ENCODE measurements at places on chromosomes 5 and 9. TPM values are rescaled to one million over a fixed set of nuclear protein-coding genes. Genes with fewer than 3 reads are reported as not detected.

EIF4EBP3 gene
- 7.1 TPM for total RNA-seq

PTPN3 gene
- 11.8 TPM for total RNA-seq

ACSL6 gene
- 3.2 TPM for total RNA-seq

OR1K1 gene
- not detected for total RNA-seq

SLIT3 gene
- 2.7 TPM for total RNA-seq

PPP2R2B gene
- 2.0 TPM for total RNA-seq

GABRP gene
- total RNA-seq = 45.0 TPM

- no peaks in the 10 kb centered on the region for H3K27me3 ChIP-seq
- no peak overlapping the region for H3K27ac ChIP-seq
- H3K36me3 ChIP-seq = no peaks in the 10 kb centered on the region
- DNase-seq = no peak
- H3K4me1 ChIP-seq = no peaks in the 10 kb centered on the region
Measured at GRCh38 chr5:154095904-154096303, 57.1 kb downstream of the MFAP3 start.

- DNase-seq = no peak
- no peak overlapping the region for H3K4me3 ChIP-seq
- no peaks in the 10 kb centered on the region for H3K27me3 ChIP-seq
- no peaks in the 10 kb centered on the region for H3K36me3 ChIP-seq
Measured at GRCh38 chr9:111876179-111876578, 20.4 kb upstream of the UGCG start.

DNA sequence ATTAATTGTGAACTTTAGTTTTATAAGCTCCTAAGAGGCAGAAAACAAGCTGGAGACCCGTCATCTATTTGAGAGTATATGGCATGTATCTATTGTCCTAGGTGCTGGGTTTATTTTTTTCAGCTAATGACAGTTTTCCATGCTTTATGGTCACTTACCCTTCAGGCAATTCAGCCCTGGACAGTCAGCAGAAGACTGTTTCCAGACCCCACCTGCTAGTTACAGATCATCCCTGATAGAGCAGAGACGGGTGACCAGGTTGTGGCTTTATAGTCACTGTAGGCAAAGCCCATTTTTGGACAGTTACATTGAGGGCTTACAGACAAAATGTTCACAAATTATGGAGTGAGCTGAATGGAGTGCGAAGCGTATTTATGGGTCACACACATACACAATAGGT, 1227.5 kb downstream of the FOXD4L5 start:
- H3K27ac ChIP-seq = no peak overlapping the region
- no peaks in the 10 kb centered on the region for H3K27me3 ChIP-seq
- DNase-seq = no peak
- no peaks in the 10 kb centered on the region for H3K36me3 ChIP-seq

- no peak overlapping the region for H3K4me3 ChIP-seq
- H3K4me1 ChIP-seq = no peaks in the 10 kb centered on the region
- DNase-seq = no peak
- no peaks in the 10 kb centered on the region for H3K36me3 ChIP-seq
Measured at GRCh38 chr9:85730916-85731630, 10.7 kb downstream of the AGTPBP1 start.

GRCh38 chr5:177498013-177498787, 796 bp upstream of the PDLIM7 start:
- H3K4me1 ChIP-seq = peaks cover 46% of the 10 kb centered on the region
- DNase-seq = no peak
- peak overlapping the region; percentile 98 for H3K27ac ChIP-seq
- H3K36me3 ChIP-seq = no peaks in the 10 kb centered on the region
- no peaks in the 10 kb centered on the region for H3K27me3 ChIP-seq

- DNase-seq = no peak
- no peaks in the 10 kb centered on the region for H3K4me1 ChIP-seq
- no peak overlapping the region for H3K27ac ChIP-seq
- H3K27me3 ChIP-seq = no peaks in the 10 kb centered on the region
Measured at GRCh38 chr5:3110371-3110770, 358.9 kb upstream of the IRX2 start.

GRCh38 chr5:10729320-10730042, 31.6 kb downstream of the DAP start:
- peaks cover 37% of the 10 kb centered on the region for H3K4me1 ChIP-seq
- no peaks in the 10 kb centered on the region for H3K27me3 ChIP-seq
- DNase-seq = no peak
- no peaks in the 10 kb centered on the region for H3K36me3 ChIP-seq

DNA sequence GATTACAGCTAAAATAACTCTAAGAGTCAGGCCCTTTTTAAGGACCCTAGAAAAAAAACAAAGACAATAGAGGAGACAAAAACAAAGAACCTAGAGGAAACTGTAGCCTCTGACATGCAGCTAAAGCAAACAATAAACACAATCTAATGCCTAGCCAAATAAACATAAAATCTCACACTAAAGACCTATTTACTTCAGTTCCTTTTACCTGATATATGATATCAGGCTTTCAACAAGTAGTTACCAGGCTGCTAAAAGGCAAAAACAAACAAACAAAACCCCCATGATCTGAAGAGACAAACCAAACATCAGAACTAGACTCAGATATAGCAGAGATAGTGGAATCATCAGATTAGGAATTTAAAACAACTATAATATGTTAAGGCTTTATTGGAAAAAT, 226.5 kb upstream of the POU5F2 start:
- no peaks in the 10 kb centered on the region for H3K4me1 ChIP-seq
- no peaks in the 10 kb centered on the region for H3K36me3 ChIP-seq
- no peak overlapping the region for H3K4me3 ChIP-seq

- H3K27me3 ChIP-seq = no peaks in the 10 kb centered on the region
- no peaks in the 10 kb centered on the region for H3K36me3 ChIP-seq
- H3K4me3 ChIP-seq = no peak overlapping the region
- no peaks in the 10 kb centered on the region for H3K4me1 ChIP-seq
Measured at GRCh38 chr5:101278011-101278687, 375.1 kb upstream of the ST8SIA4 start.

GRCh38 chr5:61386045-61386800, 54.2 kb downstream of the ZSWIM6 start:
- no peak for DNase-seq
- H3K27me3 ChIP-seq = no peaks in the 10 kb centered on the region
- H3K27ac ChIP-seq = no peak overlapping the region
- H3K4me1 ChIP-seq = peaks cover 39% of the 10 kb centered on the region
- H3K36me3 ChIP-seq = peaks cover 3% of the 10 kb centered on the region
- no peak overlapping the region for H3K4me3 ChIP-seq

GRCh38 chr5:132629230-132629944, 28.6 kb upstream of the IL13 start:
- H3K4me3 ChIP-seq = no peak overlapping the region
- H3K36me3 ChIP-seq = peaks cover 4% of the 10 kb centered on the region
- H3K27me3 ChIP-seq = no peaks in the 10 kb centered on the region
- no peaks in the 10 kb centered on the region for H3K4me1 ChIP-seq

DNA sequence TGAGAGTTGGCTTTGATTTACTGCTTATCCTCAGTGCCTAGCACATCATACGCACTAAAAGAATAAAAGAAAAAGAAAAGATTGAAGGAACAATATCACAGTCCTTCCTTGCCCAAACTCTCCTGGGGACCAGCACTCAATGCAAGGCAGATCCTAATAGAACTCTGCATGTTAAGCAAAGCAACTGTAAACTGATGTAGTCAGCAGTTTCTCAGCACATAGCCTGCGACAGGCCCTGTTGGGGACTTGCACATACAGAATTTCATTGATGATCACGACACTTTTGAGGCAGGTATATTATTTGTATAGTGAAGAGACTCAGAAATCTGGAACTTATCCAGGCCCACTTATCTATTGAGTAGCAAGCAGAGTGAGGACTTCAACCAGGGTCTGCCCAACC, 15.4 kb downstream of the NIPAL4 start:
- H3K27ac ChIP-seq = no peak overlapping the region
- no peaks in the 10 kb centered on the region for H3K27me3 ChIP-seq
- H3K36me3 ChIP-seq = peaks cover 41% of the 10 kb centered on the region
- no peaks in the 10 kb centered on the region for H3K4me1 ChIP-seq

DNA sequence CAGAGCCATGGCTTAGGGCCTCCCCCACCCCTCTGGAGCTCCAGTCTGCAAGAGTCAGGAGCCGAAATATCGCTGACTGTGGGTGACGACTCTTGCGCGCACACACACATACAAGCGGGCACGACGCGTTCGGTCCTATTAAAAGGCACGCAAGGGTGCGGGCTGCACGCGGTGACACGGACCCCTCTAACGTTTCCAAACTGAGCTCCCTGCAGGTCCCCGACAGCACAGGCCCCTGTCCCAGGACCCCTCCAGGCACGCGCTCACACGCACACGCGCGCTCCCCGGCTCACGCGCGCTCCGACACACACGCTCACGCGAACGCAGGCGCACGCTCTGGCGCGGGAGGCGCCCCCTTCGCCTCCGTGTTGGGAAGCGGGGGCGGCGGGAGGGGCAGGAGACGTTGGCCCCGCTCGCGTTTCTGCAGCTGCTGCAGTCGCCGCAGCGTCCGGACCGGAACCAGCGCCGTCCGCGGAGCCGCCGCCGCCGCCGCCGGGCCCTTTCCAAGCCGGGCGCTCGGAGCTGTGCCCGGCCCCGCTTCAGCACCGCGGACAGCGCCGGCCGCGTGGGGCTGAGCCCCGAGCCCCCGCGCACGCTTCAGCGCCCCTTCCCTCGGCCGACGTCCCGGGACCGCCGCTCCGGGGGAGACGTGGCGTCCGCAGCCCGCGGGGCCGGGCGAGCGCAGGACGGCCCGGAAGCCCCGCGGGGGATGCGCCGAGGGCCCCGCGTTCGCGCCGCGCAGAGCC, at the start of gene GRIN1:
TSS of gene GRIN1 (plus strand) at position 433 of the 746 bp plus-strand sequence. CDS start 333 bp downstream, outside the sequence.
- peaks cover 35% of the 10 kb centered on the region for H3K27me3 ChIP-seq
- no peak within 1 kb of the TSS for H3K4me3 ChIP-seq
- DNase-seq = no peak
- no peaks in the 10 kb centered on the region for H3K36me3 ChIP-seq
- no peaks in the 10 kb centered on the region for H3K4me1 ChIP-seq
- no peak within 1 kb of the TSS for H3K27ac ChIP-seq

DNA sequence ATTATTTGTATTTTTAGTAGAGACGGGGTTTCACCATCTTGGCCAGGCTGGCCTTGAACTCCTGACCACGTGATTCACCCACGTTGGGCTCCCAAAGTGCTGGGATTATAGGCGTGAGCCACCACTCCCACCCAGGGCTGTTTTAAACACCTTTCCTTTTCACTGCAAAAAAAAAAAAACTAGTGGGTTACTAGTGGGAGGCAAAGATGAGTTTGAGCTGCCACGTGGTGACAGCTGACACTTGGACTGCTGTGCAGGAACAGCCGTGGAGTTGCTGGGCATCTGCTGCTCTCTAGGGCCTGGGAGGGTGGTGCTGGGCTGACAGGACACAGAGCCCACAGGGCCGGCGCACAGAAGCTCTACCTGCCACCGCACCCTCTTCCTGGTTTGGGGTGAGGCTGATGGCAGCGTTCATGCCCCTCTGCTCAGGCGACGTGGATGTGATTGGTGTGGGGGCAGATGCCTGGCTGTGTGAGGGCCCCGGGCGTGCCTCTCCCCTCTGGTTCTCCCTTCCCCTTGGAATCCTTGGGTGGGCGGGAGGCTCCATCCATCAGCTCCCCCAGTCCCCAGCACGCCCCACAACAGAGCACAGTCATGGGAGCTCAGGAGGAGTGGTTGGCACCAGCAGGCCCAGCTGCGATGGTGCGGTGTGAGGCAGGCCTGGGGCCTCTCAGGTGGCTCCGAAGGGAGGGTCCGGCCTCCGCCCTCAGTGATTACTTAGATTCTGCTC, 16.9 kb downstream of the RABL6 start:
- H3K27ac ChIP-seq = no peak overlapping the region
- no peaks in the 10 kb centered on the region for H3K27me3 ChIP-seq
- no peak for DNase-seq
- peaks cover 66% of the 10 kb centered on the region for H3K36me3 ChIP-seq

- H3K4me1 ChIP-seq = peaks cover 18% of the 10 kb centered on the region
- no peak for DNase-seq
- H3K4me3 ChIP-seq = no peak overlapping the region
- H3K27ac ChIP-seq = peak overlapping the region; percentile 14
Measured at GRCh38 chr9:137162505-137163364, 7.1 kb downstream of the LRRC26 start.

DNA sequence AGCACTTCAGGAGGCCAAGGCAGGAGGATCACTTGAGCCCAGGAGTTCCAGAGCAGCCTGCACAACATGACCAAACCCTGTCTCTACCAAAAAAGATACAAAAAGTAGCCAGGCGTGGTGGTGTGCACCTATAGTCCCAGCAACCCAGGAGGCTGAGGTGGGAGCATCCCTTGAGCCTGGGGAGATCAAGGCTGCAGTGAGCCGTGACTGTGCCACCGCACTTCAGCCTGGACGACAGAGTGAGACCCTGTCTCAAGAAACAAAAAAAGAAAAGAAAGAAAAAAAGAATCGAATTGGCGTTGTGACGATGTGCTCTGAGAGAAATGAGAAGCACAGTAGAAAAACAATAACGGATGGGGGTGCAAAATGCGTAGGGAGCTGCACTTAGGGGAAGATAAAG, 101.4 kb downstream of the NDFIP1 start:
- H3K27me3 ChIP-seq = no peaks in the 10 kb centered on the region
- no peaks in the 10 kb centered on the region for H3K36me3 ChIP-seq
- no peak overlapping the region for H3K27ac ChIP-seq
- no peak overlapping the region for H3K4me3 ChIP-seq
- no peaks in the 10 kb centered on the region for H3K4me1 ChIP-seq

DNA sequence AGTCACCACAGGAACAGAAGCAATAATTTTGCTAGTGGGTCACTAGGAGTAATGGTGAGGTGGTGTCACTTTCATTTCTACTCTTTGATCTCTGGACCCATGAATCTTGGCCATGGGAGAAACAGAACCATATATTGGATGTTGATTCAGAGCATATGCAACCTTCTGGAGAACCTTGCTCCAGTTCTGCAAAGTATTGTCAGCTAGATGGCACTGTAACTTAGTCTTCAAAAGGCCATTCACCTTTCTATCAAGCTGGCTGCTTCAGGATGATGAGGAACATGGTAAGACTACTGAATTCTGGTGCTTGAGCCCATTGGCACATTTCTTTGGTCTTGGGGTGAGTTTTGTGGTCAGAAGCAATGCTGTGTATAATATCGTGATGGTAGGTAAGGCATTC, 129.1 kb upstream of the FBN2 start:
- no peak overlapping the region for H3K27ac ChIP-seq
- no peaks in the 10 kb centered on the region for H3K4me1 ChIP-seq
- no peak overlapping the region for H3K4me3 ChIP-seq
- DNase-seq = no peak
- H3K36me3 ChIP-seq = no peaks in the 10 kb centered on the region
- no peaks in the 10 kb centered on the region for H3K27me3 ChIP-seq

DNA sequence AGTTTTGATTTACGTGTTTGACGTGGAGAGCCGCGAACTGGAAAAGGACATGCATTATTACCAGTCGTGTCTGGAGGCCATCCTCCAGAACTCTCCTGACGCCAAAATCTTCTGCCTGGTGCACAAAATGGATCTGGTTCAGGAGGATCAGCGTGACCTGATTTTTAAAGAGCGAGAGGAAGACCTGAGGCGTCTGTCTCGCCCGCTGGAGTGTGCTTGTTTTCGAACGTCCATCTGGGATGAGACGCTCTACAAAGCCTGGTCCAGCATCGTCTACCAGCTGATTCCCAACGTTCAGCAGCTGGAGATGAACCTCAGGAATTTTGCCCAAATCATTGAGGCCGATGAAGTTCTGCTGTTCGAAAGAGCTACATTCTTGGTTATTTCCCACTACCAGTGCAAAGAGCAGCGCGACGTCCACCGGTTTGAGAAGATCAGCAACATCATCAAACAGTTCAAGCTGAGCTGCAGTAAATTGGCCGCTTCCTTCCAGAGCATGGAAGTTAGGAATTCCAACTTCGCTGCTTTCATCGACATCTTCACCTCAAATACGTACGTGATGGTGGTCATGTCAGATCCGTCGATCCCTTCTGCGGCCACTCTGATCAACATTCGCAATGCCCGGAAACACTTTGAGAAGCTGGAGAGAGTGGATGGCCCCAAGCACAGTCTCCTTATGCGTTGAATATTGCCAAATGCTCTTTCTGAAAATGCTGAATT, 850 bp downstream of the RRAGA start:
- peak overlapping the region; percentile 86 for H3K4me3 ChIP-seq
- peaks cover 4% of the 10 kb centered on the region for H3K4me1 ChIP-seq
- DNase-seq = no peak
- H3K27ac ChIP-seq = peak overlapping the region; percentile 94
- no peaks in the 10 kb centered on the region for H3K27me3 ChIP-seq

Data from esophagus squamous epithelium (tissue), 5 donors.